ENCODE measurements at places on chromosomes 2 and 18. TPM values are rescaled to one million over a fixed set of nuclear protein-coding genes. Genes with fewer than 3 reads are reported as not detected.

RTP5 gene
- total RNA-seq: not detected

AFF3 gene
- 0.01 TPM for total RNA-seq

DQX1 gene
- 0.10 TPM for total RNA-seq

DCDC2C gene
- total RNA-seq: not detected

Data from A549 treated with Hydrocortisone at 1 μM for 4 hours (cell line).